ENCODE measurements at places on chromosomes 3 and 15. TPM values are rescaled to one million over a fixed set of nuclear protein-coding genes. Genes with fewer than 3 reads are reported as not detected.

The FBXO40 gene
- total RNA-seq, result 0.23 TPM

The RAB6B gene
- 3.9 TPM for total RNA-seq

The ISLR gene
- not detected for total RNA-seq

The SLC27A2 gene
- total RNA-seq, result 9.4 TPM

GRCh38 chr15:46442184-46442583, 807.4 kb downstream of the SQOR start:
- H3K27me3 ChIP-seq, result no peaks in the 10 kb centered on the region
- no peaks in the 10 kb centered on the region for H3K4me1 ChIP-seq
- H3K36me3 ChIP-seq, result no peaks in the 10 kb centered on the region
- no peak for DNase-seq

- no peaks in the 10 kb centered on the region for H3K36me3 ChIP-seq
- H3K27ac ChIP-seq, result no peak overlapping the region
- H3K4me3 ChIP-seq, result no peak overlapping the region
- no peaks in the 10 kb centered on the region for H3K27me3 ChIP-seq
- H3K4me1 ChIP-seq, result no peaks in the 10 kb centered on the region
- no peak for DNase-seq
These were observed 302.2 kb downstream of the CGGBP1 start for GRCh38 chr3:87756616-87757015.

- H3K4me1 ChIP-seq, result peaks cover 16% of the 10 kb centered on the region
- H3K27me3 ChIP-seq, result no peaks in the 10 kb centered on the region
- no peaks in the 10 kb centered on the region for H3K36me3 ChIP-seq
- no peak for DNase-seq
These were observed 21.5 kb downstream of the DOCK3 start for GRCh38 chr3:50696276-50696675.

GRCh38 chr15:40693904-40694687, 878 bp upstream of the RAD51 start:
- H3K36me3 ChIP-seq, result peaks cover 8% of the 10 kb centered on the region
- H3K27ac ChIP-seq, result peak overlapping the region; percentile 98
- H3K4me1 ChIP-seq, result peaks cover 7% of the 10 kb centered on the region

GRCh38 chr3:108329947-108330346, 33.6 kb downstream of the HHLA2 start:
- H3K4me3 ChIP-seq, result no peak overlapping the region
- no peaks in the 10 kb centered on the region for H3K4me1 ChIP-seq
- DNase-seq, result no peak
- no peaks in the 10 kb centered on the region for H3K36me3 ChIP-seq

- H3K27ac ChIP-seq, result peak overlapping the region; percentile 69
- no peak overlapping the region for H3K4me3 ChIP-seq
- H3K4me1 ChIP-seq, result no peaks in the 10 kb centered on the region
These were observed 49.1 kb upstream of the LIMD1 start for GRCh38 chr3:45545476-45545875.

DNA sequence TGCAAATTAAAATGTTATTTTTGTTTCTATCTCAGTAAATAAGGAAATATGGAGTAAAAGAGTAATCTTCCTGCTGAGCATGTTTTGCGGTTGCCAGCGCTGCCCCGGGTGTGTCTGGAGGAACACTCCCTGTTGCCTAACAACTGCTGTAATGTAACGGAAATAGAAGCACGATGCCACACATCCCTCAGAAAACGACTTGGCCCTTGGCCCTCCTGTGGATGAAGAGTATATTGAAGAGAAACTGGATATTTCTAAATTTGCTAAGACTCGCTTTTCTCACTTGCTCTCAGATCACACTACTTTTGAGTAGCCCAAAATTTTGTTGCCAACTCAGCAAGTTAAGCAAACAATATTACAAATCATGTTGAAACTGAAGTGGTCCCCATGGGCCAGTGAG, 18.9 kb downstream of the CX3CR1 start:
- peak; percentile 61 for DNase-seq
- H3K4me1 ChIP-seq, result no peaks in the 10 kb centered on the region
- no peak overlapping the region for H3K4me3 ChIP-seq
- no peak overlapping the region for H3K27ac ChIP-seq

DNA sequence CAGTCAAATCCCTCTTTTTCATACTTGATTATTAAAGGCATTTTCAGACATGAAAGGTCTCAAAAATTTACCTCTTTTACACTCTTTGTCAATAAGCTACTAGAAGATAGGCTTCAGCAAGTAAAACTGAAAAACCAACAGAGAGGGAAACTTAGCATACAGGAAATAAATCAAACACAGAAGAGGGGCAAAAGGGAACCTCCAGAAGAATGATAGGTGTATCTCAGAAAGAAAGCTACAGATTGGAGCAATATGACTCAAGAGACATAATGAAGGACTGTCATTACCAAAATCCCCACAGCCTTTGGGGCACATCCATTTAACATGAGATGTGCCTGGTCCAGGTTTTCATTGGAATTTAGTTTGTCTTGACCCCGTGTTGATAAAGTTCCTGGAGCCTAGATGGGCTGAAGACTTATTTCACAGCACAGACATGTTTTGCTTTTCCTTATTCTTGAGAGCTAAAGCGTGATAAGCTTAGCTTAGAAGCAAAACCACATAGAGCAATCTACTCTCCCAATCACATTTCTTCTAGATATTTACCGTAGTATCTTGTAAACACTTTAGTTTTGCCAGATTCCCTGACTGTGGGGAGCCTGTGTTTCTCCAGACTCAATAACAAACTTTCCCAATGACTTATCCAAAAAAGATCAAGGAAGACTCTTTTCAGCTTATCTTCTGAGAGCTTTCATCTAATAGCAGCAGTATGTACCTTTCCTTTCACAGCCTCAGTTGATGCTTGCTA, 11.7 kb downstream of the LRRFIP2 start:
- no peaks in the 10 kb centered on the region for H3K27me3 ChIP-seq
- no peak for DNase-seq
- no peaks in the 10 kb centered on the region for H3K4me1 ChIP-seq

DNA sequence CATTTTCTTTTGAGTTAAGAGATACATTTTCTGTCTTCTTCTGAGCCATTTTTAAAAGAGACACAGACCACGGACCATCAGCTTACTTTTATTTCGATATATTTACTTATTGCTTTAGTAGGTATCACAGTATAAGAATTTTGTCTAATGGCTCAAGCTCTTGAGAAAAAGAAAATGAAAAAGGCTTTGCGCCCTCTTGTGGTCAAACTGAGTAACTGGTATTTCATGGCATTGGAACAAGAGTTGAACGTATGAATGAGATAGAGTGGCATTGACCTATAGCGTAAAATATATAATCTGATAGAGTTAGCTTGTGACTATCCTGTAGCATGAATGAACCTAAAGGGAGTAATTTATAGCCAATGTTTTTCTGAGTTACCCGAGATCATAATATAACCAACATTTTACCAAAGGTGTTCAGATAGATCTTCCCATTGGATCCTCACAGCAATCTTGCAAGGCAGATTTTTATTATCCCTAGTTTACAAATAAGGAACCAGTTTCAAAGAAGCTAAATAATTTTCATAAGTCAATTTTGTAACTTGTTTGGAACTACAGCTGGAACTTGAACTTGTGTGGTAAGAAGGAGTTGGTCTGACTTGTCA, 154.6 kb downstream of the POLR2M start:
- no peaks in the 10 kb centered on the region for H3K27me3 ChIP-seq
- H3K4me1 ChIP-seq, result no peaks in the 10 kb centered on the region
- peak; percentile 76 for DNase-seq
- H3K27ac ChIP-seq, result no peak overlapping the region
- H3K4me3 ChIP-seq, result no peak overlapping the region

DNA sequence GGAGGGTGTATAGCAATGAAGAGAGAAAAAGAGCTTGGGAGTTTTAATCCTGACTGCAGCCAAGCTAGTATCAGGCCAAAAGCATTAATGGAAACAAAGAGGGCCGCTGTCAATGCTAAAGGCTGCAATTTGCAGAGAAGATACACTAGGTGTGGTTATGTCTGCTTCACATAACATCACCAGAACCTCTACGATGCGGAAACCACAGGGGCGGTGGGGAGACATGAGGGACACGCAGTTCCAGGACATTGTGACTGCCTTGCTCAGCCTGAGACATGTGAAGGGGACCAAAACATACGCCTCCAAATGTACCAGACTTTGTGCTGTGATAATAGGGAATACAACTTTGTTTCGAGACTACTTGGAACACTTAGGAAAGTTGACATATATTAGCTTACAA, 88.4 kb downstream of the APBA2 start:
- no peaks in the 10 kb centered on the region for H3K4me1 ChIP-seq
- H3K36me3 ChIP-seq, result no peaks in the 10 kb centered on the region
- H3K4me3 ChIP-seq, result no peak overlapping the region

- H3K27ac ChIP-seq, result no peak overlapping the region
- no peaks in the 10 kb centered on the region for H3K4me1 ChIP-seq
- H3K36me3 ChIP-seq, result no peaks in the 10 kb centered on the region
- H3K4me3 ChIP-seq, result no peak overlapping the region
- no peak for DNase-seq
These were observed 34.4 kb upstream of the FBN1 start for GRCh38 chr15:48679952-48680351.

- H3K4me3 ChIP-seq, result no peak overlapping the region
- H3K27ac ChIP-seq, result no peak overlapping the region
- H3K4me1 ChIP-seq, result no peaks in the 10 kb centered on the region
- H3K36me3 ChIP-seq, result no peaks in the 10 kb centered on the region
- H3K27me3 ChIP-seq, result no peaks in the 10 kb centered on the region
These were observed 30.9 kb upstream of the MUC13 start for GRCh38 chr3:124965413-124965812.

DNA sequence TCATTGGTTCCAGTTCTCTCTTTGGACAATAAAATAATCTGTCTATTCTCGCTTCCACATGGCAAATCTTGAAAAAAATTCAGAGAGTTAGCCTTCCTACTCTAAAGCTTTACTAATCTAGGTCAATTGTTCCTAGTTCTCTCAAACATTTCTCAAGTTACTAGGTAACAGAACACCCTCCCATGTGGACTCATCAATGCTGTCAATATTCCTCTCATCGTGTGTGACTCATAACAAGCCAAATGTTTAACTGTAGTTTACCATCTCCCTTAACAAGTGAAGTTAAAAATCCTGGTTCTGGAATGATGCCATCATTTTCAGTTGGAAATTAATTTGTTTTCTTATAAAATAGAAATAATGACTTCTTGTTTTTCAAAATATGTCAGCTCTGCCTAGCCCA, 438.6 kb downstream of the ROBO1 start:
- H3K36me3 ChIP-seq, result no peaks in the 10 kb centered on the region
- peaks cover 44% of the 10 kb centered on the region for H3K4me1 ChIP-seq
- H3K4me3 ChIP-seq, result no peak overlapping the region
- H3K27ac ChIP-seq, result 0 out of 2 replicates have a peak overlapping the region, but pooled peaks have one; percentile 14
- H3K27me3 ChIP-seq, result no peaks in the 10 kb centered on the region
- no peak for DNase-seq

All from GM23338 (cell line).